ENCODE measurements at places on chromosomes 2 and 18.

GRCh38 chr2:197332641-197333040 is 22.1 kb upstream of the ANKRD44 start:
- DNase-seq: no peak

DNA sequence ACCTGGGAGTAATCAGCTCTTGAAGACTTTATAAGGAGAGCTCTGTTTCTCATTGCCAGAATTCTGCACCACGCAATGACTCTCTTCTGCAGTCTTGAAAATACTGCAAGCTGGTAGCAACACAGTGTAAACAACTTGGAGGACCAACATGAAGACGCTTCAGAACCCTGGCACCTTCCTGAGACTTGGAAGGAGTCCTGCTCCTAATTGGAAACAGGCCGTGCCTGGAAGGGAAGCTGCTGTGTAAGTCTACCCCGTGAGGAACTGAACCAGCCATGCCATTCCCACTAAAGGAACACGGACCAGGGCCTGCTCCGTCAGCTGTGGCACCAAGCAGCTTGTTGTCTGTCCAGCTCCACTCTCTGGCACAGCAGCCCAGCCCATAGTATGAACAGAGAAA is 171.1 kb downstream of the PAX3 start:
- no peak for DNase-seq

GRCh38 chr2:212237350-212238095 is 301.1 kb downstream of the ERBB4 start:
- DNase-seq: no peak

- no peak for DNase-seq
Observed at GRCh38 chr2:9797681-9798556, 45.4 kb upstream of the TAF1B start.

DNA sequence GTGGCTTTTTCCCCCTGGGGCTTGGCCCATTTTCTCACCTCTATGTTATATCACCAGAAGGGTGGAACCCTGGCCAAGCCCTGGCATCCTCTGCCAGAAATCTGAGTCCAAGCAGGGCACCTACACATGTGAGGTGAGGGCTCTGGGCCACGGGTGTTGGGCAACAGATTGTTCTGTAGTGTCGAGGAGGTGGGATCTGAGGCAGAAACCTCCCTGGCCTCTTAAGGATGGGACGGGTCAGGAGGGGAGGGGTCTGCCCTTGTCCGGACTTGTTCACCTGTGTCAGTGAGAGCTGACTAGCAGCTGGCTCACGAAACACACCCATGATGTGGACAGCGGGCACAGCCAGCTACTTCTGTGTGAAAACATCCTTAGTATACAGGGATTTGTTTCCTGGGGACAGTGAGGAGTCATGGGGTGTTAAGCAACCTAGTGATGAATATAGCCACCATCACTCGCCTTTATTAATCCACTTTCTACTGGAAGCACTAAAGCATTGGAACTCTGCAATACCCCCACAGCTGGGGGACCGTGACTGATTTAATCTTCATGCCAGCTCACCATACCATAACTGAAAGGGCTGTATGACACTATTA is 35.6 kb downstream of the EPAS1 start:
- DNase-seq: no peak

- DNase-seq: no peak
Observed at GRCh38 chr2:84931384-84931821, 25.9 kb downstream of the TMSB10 start.

GRCh38 chr2:101667823-101668222 is 29.7 kb upstream of the MAP4K4 start:
- DNase-seq: no peak

GRCh38 chr2:222320436-222321395 is 21.9 kb upstream of the PAX3 start:
- DNase-seq: no peak

DNA sequence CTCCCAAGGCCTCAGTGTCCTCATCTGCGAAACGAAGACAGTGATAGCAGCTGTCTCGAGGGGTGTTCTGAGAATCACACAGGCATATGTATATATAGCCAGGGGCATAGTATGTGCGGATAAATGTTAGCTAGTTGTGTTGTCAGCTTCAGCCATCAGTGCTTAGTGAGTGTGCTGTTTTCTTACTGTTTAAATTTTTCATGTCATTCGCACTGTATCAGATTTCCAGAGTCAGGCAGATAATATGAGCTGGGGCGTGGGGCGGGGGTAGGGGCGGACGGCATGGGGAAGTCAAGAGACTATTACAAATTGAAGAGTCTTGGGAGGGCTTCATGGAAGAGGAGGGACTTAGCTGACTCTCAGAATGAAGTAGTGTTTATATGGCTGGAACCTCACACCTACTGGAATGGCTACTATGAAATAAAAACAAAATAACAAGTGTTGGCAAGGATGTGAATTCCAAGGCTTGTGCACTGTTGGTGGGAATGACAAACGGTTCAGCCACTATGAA is 7.0 kb downstream of the TRAPPC12 start:
- no peak for DNase-seq

DNA sequence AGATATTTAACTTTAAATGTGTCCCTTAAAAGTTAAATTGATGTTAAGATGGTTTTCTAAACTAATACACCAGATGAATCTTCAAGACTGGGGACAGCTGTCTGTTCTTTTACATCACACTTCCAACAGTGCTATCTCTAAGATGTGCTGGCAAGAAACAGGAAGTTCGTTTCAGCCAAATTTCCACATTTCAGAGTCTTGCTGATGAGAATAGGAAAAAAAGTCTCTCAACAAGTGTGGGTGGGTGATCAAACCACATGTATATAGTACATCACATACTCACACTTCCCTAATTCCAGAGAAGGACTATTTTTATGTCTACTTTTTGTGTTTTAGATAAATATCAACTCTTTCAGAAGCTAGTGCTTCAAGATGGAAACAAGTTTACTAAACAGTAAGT is 1712.8 kb upstream of the TMEFF2 start:
- no peak for DNase-seq

DNA sequence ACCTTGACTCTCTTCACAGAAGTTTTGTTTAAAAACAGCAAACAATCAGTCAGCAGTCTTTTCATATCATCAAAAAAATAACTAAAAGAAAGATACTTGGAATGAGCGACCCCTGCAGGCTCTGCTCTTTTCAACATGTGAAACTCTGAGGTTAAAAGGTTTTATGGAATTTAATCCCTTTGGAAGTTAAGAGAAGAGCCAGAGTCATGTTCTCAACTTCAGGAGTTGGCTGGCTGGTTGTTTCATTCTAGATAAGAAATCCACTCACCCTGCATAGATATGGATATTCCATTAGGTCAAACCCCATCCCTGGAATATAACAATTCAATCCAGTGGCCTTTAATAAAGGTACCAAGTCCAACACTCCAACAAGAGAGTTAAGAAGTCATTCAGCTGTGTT is 115.6 kb upstream of the RMDN2 start:
- DNase-seq: no peak

DNA sequence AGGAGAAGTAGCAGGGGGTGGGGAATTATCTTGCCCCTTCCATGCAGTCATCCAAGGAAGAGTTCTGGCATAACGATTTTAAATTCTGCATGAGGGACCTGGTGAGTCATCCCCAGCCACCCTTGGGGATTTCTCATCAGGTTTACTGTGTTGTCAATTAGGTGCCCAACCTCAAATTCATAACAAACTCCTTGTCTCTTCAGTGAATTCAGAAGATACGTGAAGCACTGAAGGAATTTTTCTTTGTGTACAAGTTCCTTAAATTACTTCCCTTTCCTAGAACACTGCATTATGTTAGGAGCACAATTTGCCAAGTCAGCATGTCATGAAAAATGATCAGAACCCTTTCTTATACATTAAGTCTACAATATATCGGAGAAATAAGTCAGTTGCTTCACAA is 70.8 kb upstream of the NOSTRIN start:
- no peak for DNase-seq

DNA sequence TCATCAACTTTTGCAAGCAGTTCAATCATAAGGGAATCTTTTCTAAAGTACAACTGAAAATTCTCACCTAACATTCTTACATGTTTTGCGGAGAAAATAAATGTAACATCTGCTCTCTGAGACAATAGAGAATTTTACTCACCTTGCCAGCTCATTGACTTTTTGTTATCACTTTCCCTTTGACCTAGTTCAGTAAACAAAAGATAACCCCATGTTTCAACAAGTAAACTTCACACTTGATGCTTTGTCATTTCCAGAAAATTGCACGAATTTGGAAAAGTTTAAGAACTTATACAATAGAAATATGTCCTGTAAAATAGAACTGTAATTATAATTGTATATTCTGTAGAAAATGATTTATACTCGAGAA is 1110.0 kb upstream of the ACVR2A start:
- no peak for DNase-seq

DNA sequence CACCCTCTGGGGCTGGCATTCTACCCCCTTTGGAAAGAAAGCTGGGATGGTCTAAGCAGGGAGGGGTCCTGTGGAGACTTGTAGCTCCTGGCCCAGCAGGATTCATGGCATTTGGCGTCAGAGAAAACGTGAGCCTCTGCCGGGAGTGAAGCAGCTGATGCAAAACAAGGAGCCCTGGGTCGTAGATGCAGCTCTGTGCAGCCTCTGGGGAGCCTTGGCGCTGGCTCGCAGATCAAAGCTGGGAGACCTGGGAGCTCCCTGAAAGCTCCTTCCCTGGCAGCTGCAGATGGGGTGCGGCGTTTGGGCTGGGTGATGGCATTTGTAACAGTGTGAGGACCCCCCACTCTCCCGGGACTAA is 148.3 kb downstream of the KLHL29 start:
- no peak for DNase-seq

DNA sequence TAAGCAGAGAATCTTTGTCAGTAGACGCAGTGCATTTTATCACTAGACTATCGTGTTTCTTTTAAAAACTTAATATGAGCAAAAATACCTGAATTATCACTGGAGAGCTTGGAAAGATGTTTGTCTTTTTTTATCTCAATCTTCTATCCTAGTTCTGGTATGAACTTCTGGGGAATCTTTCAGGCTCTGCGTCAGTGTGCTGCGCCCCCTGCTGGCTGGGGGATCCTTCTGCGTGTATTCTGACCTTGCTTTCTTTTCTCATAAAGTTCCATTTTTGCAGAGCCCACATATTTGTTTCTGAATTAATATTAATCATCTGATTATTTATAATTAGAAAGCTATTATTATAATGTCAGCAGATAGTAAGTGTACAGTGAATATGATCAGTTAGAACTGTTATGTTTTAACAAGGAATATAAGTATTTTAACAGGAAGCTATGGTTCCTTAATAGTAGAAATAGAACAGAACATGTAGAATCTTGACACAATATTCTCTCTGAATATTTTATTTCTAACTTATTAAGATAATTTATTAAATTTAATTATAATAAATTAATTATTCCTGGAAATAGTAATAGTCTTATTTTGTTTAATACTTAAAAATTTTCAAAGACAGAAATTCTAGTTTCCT is 945.0 kb upstream of the CRIM1 start:
- DNase-seq: peak; percentile 20

DNA sequence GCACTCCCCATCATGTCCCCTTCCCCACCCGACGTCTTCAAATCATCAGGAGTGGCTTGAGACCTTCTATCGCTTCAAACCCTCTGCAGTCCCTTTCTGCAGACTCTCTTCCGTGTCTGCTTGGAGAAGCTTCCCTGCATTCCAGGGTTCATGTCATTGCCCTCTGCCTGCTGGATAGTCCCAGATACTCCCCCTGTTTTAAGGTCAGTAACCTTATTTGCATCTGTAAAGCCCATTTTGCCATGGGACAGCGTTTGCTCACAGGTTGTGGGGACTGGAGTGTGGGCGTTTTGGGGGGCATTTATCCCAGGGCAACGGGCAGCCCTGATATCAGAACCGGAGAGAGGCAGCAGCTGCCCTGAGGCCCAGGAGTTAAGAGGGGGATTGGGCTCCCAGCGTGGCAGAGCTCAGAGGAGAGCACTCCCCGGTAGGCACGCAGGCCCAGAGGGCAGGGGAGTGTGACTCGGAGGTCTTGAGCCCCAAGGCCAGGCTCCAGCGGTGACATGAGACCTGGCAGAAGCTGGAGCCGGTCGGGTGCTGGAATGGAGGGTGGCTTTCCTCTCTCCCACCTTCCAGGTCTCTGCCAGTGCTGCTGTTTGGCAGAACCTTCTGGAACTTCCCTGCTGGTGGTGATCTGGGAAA is 73.8 kb downstream of the RTP5 start:
- DNase-seq: no peak

- peak; percentile 26 for DNase-seq
Observed at GRCh38 chr18:12308386-12309100, 502 bp downstream of the TUBB6 start.

- DNase-seq: no peak
Observed at GRCh38 chr18:52363861-52364260, 23.9 kb downstream of the DCC start.

GRCh38 chr18:63074981-63075404 is 244.6 kb downstream of the BCL2 start:
- DNase-seq: peak; percentile 30

- DNase-seq: no peak
Observed at GRCh38 chr2:227720680-227721079, 2.9 kb upstream of the SLC19A3 start.

GRCh38 chr2:67260343-67261277 is 136.5 kb upstream of the ETAA1 start:
- DNase-seq: no peak

- DNase-seq: no peak
Observed at GRCh38 chr2:172344159-172344558, 83.2 kb upstream of the ITGA6 start.

GRCh38 chr2:12303181-12304030 is 413.3 kb upstream of the TRIB2 start:
- no peak for DNase-seq

- DNase-seq: no peak
Observed at GRCh38 chr18:36265015-36265414, 32.5 kb upstream of the FHOD3 start.

DNA sequence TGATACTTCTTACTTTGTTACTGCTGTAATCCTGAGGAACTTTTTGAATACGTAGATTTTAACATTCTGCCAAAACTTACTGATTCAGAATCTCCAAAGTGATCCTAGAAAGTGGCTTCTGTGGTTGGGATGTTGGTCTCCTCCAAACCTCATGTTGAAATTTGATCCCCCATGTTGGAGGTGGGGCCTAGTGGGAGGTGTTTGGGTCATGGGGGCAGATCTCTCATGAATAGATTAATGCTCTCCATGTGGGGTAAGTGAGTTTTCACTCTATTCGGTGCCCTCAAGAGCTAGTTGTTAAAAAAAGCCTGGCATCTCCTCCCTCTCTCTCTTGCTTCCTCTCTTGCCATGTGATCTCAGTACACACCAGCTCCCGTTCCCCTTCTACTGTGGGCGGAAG is 329.9 kb downstream of the HRH4 start:
- no peak for DNase-seq

GRCh38 chr18:47166294-47166693 is 9.9 kb downstream of the IER3IP1 start:
- no peak for DNase-seq

DNA sequence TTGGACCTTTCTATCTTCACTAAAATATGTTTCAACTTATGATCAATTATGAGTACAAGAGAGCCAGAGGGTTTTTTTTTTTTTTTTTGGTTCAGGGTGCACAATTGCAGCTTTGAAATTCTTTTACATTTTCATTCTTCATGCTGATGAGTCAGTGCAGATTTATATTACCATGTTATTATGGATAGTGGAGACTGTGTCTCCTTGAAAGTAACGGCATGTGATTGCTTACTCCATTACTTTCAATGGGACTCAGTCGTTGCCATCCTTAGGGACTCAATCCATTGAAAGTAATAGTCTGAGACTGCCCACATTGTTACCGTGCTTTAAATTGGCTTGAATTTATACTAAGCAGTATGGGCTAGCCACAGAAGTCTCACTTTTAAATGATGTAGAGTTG is 286.5 kb upstream of the FANCL start:
- no peak for DNase-seq

- no peak for DNase-seq
Observed at GRCh38 chr2:144796164-144796563, 276.2 kb upstream of the ZEB2 start.
